ENCODE measurements at places on chromosomes 5 and 9.

DNA sequence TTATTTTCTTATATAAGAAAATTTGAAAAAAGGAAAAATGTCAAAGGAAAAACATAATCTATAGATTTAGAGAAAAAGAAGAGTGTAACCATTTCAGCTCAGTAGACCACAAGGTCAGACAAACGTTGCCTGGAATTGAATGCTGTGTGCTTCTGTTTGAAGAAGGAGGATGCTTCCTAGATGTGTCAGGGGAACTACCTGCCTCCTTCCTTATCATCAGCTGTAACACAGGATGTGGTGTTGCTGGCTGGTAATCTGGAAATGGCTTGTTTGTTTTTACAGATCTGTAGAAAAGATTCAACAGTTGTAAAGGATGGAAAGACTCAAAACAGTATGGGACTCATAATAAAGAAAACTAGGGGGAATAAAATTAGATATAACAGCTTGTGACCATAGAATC lies 160.7 kb upstream of the MEF2C start:
- no peak for DNase-seq

- no peak for DNase-seq
Observed at GRCh38 chr5:16544607-16545374, 72.0 kb downstream of the RETREG1 start.

DNA sequence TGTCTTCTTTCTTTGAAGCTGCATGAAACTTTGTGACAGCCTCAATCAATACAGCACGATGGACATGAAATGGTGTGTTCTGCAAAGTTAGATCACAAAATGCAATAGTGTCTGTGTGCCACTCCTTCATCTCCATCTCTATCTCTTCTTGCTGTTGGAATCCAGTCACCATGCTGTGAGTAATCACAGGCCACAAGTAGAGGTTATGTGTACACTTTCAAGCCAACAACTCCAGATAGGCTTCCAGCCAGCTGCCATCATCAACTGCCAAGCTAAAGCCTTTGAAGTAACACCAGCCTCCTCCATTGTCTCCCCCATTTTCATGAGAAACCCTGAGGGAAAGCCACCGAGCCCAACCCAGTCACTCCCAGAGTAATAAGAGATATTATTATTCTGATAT lies 360.6 kb downstream of the PTPRD start:
- DNase-seq = peak; percentile 75

DNA sequence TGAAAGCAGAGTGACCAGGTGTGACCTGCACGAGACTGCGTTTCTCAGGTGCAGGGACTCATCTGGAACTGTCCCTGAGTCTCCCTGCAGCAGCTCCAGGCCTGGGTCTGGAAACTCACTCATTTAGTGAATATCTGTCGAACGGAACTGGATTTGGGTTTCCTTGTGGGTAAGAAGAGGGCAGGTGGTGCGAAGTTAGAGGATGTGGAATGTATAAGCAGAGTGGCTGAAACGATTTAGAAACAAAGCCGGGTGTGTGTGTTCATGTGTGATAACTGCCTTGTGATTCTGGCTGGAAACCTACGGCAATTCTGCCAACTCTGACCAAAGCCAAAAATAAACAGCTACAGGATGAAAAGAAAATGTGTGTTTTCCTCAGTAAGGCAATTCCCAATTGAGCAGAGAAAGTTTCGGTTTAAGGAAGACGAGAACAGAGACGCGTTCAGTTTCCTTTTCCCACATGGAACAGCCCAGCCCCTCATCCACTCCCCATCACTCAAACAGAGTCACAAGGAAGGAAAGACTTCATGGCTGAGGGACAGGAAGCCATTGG lies 130.3 kb downstream of the NSG2 start:
- DNase-seq = no peak

DNA sequence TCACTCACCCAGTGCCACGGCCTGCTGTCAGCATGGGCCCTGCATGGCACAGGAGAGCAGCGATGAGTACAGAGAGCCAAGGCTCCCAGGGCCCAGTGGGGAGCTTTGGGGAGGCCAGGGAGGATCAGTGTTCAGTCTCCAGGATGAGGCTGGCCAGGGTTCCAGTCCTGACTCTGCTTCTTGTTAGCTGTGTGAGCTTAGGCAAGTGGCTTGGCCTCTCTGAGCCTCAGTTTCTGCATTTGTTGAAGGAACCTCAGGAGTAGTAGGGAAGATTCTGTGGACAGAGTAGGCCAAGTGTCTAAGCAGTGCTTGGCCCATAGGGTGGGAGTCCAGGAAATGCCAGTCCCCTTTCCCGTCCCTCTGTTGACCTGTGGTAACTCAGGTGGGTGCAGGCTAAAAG lies 39.5 kb downstream of the ERGIC1 start:
- DNase-seq = no peak

- no peak for DNase-seq
Observed at GRCh38 chr5:17373406-17373805, 124.6 kb upstream of the TAF11L2 start.

- DNase-seq = peak; percentile 8
Observed at GRCh38 chr5:172674155-172674554, 33.1 kb downstream of the NEURL1B start.

DNA sequence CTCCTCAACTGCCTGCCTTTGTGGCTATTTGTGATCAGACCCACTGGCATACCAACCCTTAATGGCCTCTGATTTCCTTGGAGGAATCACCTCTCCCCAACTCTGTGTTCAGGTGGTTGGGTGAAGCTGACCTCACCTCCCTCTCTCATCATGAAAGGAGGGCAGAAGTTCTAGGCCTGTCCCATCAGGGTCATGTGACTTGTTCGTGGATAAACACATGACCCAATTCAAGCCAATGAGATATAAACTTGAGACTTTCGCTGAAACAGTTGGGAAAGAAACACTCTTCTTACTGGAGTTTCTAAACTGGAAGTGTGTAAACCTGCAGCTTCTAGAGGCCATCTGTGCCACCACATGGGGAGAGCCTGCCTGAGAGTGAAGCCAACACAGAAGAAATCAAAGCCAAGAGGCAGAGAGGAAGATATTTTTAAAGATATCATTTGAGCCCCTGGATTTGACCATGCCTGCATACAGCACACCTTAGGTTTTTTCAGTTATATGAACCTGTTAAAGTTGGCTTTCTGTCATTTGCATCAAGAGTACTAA lies 5.8 kb downstream of the GABBR2 start:
- no peak for DNase-seq

- DNase-seq = no peak
Observed at GRCh38 chr9:14341437-14342122, 27.6 kb upstream of the NFIB start.

All from left ventricle myocardium superior (tissue), 1 donor.